ENCODE measurements at places on chromosomes 16 and 17.

GRCh38 chr17:8162233-8162996 lies at the start of gene VAMP2:
Gene VAMP2 (minus strand): TSS chr17:8162948. CDS start chr17:8162879, 69 bp downstream.
- DNase-seq = no peak

GRCh38 chr17:62643496-62643895 lies 16.0 kb downstream of the MRC2 start:
- no peak for DNase-seq

DNA sequence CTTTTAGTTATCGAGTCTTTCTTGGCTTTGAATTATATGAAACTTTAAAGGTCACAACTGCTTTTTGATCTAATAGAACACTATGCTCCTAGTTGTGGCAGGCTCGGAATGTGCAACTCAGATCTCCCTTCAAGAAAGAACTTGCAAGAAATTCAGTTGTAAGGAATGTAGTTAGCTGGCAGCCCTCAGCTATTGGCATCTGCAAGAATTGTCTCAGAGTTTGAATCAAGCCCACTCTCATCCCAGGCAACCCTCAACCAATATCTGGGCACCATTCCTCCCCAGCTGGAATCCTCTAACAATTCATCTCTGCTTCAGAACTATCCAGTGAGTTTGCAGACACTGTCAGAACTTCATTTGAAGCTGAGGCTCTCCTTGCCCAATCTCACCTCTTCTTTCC lies 447.2 kb downstream of the KIF2B start:
- DNase-seq = no peak

GRCh38 chr16:85278839-85279238 lies 166.6 kb upstream of the CIBAR2 start:
- DNase-seq = no peak

DNA sequence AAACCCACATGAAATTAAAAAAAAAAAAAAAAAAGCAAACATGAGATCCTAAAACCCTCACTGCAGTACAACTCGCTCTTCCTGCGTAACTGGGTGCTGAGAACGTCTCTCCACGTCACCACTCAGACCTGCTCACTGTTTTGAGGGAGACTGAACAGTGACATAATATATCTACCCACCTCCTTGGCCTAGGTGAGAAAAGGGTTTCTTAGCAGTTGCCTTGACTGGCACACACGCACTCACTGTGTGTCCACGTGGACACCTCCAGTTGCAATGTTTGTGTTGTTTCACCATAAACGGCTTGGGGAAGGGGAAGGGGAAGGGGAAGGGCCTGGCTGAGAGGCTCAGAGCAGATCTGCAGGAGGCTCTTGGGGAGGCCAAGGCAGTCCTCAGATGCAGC lies 32.0 kb downstream of the FANCA start:
- DNase-seq = no peak

GRCh38 chr16:78927766-78928165 lies 672.8 kb downstream of the MAF start:
- DNase-seq = no peak

Data from activated CD4-positive, alpha-beta T cell treated with anti-CD3 and anti-CD28 coated beads for 24 hours (primary cell).